ENCODE measurements at places on chromosomes 3 and 15.

DNA sequence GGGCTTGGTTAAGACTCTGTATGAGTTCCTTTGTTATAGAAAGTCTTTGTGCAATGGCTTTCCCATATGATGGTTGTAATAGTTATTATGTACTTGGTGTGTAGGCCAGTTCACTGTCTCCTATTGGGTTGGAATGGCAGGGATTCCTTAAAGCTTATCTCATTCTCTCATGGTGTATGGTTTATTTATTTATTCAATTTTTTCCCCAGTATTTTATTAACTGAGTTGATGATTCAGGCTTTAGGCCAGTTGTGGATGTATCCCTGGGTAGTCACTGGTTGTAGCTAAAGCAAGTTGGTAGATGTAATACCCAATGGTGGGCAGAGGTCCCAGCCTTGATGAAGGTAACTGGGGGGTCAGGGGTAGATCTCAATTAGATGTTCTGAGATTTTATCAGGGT is 349.4 kb downstream of the DOCK3 start:
- DNase-seq, result no peak

DNA sequence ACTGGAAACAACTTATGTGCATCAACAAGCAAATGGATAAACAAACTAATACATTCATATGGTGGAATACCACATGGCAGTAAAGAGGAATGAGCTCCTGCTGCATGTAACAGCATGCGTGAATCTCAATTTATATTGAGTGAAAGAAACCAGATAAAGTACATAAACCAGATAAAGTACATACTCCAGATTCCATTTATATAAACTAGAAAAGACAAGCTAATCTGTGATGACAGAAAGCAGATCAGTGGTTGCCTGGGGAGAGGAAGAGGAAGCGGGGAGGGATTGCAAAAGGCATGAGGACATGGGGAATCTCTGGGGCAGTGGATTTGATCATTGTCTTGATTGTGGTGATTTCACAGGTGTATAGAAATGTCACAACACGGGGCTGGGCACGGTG is 34.2 kb downstream of the LIMD1 start:
- DNase-seq, result no peak

- DNase-seq, result no peak
Measured at GRCh38 chr3:32888739-32889138, 62.7 kb upstream of the CCR4 start.

DNA sequence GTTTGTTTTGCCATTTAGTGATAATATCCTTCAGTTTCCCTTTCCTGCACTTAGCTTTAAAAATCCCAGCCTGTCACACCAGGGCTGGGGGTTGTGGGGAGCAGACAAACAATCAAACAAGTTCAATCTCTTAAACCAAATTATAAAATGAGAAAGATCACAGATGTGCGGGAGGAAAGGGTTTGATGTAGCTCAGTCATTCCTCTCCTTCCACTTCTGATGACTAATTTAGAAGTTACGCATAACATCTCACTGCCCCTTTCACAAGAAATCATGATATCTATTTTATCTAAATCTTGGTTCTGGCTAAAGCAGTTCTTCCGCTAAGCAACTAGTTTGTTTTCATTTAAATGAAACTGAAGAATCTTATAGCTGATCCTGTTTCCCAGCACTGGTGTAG is 34.1 kb upstream of the ATG7 start:
- no peak for DNase-seq

DNA sequence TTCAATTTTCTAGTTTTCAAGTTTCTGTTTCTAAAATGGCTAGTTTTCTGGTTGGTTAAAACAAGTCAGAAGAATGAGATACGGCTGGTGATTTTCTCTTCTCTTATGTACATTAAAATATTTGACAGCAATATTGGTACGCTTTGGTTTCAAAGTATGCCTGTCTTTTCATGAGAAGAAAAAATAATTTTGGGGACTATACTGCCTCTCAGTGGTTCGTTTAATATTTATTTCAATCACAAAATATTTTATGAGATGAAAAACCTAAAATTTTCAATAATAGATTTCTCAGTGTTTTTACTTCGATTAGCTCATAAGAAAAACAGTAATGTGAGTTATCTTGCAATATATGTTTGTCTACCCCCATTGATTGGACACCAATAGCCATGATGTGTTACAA is 72.8 kb upstream of the AADACL2 start:
- no peak for DNase-seq
